ENCODE measurements at places on chromosomes 12 and 14. TPM values are rescaled to one million over a fixed set of nuclear protein-coding genes. Genes with fewer than 3 reads are reported as not detected.

GRCh38 chr12:63319936-63320633 is 169.1 kb upstream of the AVPR1A start:
- no peak for DNase-seq

KRT4 gene
- 12.7 TPM for total RNA-seq

DNA sequence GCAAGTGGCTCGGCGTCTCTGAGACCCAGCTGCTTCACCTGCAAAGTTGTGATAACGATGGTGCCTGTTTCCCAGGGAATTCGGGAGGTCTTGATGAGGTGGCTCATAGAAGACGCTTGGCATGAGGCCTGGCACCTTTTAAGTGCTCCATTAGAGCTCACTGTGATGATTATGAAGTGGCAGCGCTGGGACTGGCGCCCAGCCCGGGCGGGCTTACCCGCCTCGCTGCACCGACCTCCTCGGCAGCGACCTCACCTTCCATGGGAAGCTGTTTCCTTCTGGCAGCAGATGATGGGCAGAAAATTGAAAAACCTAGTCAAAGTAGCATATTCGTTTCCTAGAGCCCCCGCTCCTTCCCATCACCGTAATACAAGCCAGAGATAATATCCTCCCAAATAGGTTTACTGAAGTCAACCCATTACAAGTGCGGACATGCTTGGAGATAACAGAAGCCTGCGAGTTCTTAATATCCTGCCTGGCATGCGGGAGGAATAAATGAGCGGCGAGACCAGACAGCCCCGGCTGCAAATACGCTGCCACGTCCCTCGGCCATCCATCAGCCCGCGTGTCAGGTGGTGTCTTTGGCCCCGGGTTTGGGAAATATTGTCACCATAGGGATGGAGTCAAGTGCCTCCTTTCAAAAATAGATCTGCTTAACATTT is 35.2 kb upstream of the DLK1 start:
- DNase-seq = no peak

DNA sequence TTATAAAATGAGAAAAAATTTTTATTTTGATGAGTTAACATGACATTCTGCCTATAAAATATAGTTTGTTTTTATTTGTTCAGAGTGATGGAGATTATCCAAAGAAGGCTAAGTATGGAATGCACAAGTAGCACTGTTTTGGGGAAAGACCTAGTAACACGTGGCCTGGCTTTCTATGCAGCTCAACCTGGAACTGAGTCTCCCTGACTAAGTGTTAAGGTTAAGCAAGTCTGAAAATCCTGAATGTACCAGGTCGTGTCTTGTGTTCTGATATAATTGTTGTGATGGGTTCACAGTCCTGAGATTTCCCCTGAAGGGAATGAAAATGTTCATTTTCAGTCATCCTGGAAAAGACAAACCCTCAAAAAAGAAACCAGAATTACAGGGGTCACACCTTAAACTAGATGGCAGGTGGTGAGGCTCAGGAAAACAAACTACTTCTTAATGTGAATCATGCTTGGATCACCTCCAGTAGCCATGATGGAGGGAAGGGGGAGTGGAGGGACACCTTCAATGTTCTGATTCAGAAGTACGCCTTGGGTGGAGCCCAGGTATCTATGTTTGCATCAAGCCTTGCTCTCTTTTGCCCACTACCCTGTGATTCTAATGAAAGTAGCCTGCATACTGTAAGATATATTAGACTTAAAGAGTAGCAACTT is 236.8 kb downstream of the ALX1 start:
- no peak for DNase-seq

SLCO1C1 gene
- not detected for total RNA-seq

DNA sequence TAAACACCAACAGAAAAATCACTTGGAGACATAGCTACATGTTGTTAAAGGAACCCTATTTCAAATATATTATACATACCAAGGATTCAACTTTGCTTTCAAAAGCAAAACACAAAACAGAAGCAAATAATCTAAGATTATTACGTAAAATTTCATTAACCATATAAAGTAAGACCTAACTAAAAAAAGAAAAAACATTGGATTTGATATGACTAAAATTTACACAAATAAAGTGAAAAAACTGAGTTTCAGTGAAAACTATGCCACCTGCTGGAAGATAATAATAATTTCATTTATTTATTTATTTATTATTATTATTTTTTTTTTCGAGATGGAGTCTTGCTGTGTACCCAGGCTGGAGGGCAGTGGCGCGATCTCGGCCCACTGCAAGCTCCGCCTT is 45.2 kb downstream of the WDHD1 start:
- no peak for DNase-seq

- no peak for DNase-seq
Observed at GRCh38 chr14:69288956-69289705, 29.2 kb downstream of the GALNT16 start.

- no peak for DNase-seq
Observed at GRCh38 chr14:104393898-104394381, 185.6 kb upstream of the C14orf180 start.

DNA sequence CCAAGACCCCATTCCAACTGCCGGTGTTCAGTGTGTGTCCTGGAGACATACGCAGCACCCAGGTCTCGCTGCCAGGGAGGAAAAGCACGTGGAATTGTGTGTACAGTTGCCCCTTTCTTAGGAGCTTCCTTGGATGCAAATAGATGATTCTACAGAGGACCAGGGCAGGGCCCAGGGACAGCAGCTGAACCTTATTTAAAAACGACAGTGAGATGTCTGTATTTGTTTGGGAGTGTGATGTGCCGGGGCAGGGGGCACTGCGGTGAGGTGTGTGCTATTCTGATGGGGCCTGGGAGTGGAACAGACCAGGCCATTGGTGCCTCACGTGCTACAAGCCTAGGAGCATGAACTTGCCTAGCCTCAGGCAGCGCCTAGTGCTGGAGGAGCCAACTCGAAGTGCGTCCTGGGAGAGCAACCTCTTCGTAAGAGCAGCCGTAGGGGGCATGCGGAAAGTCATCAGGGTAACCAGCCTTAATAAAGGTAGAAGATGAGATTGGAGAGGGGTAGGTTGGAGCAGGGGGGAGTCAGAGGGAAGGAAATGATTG is 98.3 kb upstream of the ESRRB start:
- DNase-seq = no peak

DNA sequence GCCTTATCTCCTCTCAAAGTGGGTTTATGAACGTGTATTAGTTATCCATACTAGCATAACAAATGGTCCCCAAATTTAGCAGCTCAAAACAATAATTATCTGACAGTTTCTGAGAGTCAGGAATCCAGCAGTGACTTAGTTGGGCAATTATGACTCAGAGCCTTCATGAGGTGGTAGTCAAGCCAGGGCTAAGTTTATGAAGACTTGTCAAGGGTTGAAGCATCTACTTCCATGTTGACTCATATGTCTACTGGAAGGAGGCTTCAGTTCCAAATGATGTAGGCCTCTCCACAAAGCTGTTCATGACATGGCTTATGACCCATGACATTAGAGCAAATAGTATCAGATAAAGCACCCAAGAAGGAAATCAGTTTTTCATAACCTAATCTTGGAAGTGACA is 73.2 kb downstream of the IPO8 start:
- DNase-seq = no peak

DNA sequence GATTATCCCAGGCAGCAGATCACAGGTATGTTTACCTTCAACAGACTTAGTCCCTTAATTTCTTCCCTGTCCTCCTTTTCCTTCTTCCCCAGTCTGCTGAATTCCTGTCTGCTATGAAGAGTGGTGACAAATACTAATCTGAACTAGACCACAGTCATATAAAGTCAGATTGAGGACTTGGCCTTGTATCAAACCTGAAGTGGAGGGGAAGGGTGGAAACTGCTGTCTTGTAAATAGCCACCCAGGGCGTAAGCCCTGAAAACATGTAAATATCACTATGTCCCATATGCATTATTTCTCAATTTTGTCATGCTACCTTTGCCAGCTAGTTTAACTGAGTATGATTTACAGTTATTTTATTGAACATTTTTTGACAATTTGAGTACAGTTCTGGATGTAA is 368.0 kb downstream of the CCDC91 start:
- DNase-seq = no peak

Measured in prostate gland (tissue), 2 donors.